ENCODE measurements at places on chromosomes 7 and 10.

GRCh38 chr10:75851580-75852345 is 420.3 kb downstream of the LRMDA start:
- DNase-seq: no peak

- DNase-seq: no peak
Measured at GRCh38 chr7:91379236-91379635, 115.0 kb downstream of the FZD1 start.

- DNase-seq: no peak
Measured at GRCh38 chr10:104478380-104478779, 124.7 kb downstream of the CFAP58 start.

- DNase-seq: no peak
Measured at GRCh38 chr7:104534149-104534548, 205.7 kb downstream of the LHFPL3 start.

DNA sequence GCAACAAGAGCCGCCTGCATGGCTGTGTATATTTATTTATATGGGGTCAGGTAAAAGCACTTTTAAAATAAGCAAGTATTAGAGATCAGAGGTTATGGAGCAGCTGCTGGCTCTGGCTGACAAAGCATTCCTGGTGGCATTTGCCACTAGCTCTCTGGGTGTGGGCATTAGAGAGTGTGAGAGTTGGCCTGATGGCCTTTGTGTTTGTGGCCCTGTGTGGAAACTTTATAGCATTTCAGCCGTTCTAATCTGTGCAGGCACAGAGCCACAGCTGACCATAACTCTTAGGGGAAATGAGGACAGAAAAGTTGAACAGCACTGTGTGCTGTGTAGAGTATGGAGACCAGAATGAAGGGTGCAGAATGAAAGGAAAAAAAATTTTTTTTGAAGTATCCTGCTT is 118.9 kb downstream of the AUTS2 start:
- no peak for DNase-seq

DNA sequence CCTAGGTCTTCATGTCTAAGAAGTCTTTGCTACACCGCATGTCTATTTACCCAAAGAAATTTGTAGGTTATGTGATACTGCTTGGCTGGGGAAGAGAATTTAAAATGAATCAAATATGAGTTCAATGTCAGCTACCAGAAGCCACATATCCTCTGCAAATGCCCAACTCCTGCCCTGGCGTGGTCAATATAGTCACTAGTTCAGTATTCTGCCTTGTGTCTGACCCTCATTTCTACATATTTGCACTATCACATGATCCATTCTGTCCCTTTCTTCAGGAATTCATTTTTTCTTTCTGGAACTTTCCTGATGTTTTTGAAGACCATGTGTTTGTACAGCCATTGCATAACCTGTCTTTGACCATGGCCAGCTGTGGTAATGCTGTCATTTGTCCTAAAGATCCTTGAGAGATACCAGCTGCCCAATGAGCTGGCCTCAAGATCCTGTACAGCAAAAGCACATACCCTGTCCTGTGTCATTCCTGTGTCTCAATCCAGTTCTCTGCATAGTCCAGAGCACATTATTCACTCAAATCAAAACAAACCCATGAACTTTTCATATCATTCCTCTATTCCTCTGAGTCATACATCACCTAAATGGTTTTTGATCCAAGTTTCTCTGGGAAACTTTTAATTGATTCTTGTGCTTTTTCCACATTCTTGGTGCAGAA is 524.5 kb downstream of the PARD3 start:
- DNase-seq: no peak

DNA sequence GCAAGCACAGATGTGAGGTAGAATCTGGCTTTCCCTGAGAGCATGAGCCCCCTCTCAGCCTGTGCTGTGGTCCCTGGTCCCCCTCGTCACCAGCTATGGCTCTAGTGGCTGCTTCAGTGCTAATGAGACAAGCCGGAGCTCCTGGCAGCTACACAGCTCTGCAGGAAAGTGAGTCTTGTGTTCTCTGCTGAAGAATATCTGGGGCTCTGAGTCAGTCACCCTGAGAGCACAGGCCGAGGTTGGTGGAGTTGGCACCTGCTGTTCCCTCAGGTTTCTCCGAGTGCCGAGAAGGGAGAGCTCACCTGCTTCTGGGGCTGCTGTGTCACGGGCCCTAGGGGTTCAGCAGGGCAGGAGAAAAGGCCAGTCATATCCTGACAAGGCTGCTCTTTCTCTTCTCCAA is 37.2 kb upstream of the GJD4 start:
- no peak for DNase-seq

GRCh38 chr7:98423043-98423442 is 22.2 kb upstream of the BAIAP2L1 start:
- no peak for DNase-seq
